ENCODE measurements at places on chromosomes 12 and 14.

DNA sequence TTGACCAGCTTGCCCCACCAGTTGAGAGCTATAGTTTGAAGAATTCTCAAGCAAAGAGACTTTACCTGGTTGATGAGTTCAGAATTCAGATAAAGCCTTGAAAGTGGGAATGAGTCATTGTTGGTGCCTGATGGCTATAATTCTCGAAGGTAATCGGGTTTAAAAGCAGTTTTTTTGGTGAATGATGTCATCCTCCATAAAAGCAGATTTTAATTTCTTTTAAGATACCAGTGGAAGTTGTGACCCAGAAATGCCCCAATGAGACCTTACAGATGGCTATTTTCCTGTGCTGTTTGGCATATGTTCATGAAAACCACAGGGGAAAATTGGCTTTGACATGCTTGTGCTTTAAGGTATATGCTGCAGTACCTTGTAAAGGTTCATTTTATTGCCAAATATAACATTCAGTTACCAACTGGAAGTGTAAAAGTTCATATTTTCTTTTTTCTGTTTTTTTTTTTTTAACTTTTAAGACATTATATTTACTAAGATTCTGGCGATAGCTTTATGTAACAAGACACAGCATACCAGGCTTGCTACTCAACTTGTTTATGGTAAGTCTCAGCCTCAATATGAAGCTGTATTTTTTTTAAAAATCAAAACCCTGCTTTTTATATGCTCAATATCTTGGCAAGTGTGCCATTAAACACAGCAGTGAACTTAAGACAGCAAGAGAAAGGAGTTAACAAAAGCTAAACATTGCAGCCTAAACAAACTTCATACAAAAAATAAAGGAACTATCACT, 119.3 kb downstream of the LMNTD1 start:
- peak; percentile 52 for DNase-seq

DNA sequence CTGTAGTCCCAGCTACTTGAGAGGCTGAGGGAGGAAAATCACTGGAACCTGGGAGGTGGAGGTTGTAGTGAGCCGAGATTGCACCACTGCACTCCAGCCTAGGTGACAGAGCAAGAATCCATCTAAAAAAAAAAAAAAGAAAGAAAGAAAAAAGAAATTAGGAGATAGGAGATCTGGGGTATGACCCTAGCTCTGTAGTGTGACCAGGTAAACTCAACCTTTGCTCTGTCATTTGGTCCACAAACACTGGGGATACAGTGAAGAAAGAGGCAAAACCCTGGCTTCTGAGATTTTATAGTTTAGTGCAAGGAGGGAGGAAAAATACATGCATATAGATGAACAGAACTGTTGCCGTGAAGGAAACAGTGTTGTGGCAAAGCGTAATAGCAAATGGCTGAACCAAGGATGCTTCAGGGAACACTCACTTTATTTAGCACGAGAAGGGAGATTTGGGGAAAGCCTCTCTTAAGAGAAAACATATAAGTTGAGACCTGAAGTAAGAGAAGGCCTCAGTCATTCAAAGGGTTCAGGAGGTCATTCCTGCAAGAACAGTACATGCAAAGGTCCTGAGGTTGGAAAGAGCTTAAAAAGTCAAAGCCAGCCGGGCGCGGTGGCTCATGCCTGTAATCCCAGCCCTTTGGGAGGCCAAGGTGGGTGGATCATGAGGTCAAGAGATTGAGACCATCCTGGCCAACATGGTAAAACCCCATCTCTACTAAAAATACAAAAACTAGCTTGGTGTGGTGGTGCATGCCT, 29.6 kb upstream of the ATXN2 start:
- no peak for DNase-seq

- no peak for DNase-seq
Observed at GRCh38 chr14:61630399-61631044, 64.8 kb upstream of the HIF1A start.

GRCh38 chr12:62045211-62045610, 215.0 kb upstream of the USP15 start:
- DNase-seq, result no peak

DNA sequence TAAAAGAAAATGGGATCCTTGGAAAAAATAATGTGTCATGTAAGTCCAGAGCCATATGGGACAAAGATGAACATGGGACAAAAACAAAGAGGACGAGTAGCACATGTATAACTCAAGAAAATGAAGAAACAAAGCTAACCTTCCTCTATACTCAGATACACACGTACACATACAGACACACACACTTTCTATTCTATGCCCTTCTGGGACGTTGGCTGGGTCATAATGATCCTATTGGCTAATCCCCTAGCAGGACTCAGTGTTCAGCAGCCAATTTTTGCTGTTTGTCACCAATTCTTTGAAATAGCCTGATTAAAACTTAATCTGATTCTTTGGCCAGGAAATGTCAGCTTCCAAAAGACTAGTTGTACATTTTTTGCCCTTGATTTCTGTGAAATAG, 189.4 kb upstream of the FOXG1 start:
- no peak for DNase-seq

- DNase-seq, result no peak
Observed at GRCh38 chr12:3617565-3617964, 126.6 kb downstream of the PRMT8 start.

- DNase-seq, result no peak
Observed at GRCh38 chr12:49279706-49280159, 14.9 kb downstream of the TUBA1C start.

GRCh38 chr14:87233806-87234384, 759.1 kb downstream of the GALC start:
- DNase-seq, result no peak

DNA sequence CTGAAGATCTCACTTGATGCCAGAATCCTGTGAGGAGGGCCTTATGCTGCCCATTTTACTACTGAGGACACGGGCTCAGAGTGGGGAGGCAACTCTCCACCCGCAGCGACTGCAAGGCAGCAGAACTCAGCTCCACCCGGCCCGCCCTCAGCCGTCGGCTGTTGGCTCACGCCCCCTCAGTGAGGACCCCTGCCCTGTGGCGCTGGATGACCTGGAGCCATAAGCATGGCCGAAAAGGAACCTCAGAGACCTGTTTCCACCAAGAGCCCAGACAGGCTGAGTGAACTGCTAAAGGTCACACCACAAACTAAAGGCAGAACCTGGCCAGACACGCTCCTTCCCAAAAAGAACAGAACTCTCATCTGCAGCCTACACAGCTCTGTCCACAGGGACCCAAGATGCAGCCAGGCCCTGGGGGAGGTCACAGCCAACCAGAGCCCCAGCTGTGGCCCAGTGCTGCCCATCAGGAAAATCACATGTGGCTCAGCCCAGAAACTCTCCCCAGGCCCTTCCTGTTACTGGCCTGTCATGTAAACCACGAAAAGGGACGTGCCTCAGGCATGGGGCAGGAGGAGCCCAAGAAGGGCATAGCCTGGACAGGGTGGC, 32.8 kb downstream of the CCNK start:
- DNase-seq, result no peak

Data from A172 (cell line).